ENCODE measurements at places on chromosomes 3 and 15. TPM values are rescaled to one million over a fixed set of nuclear protein-coding genes. Genes with fewer than 3 reads are reported as not detected.

- no peak for DNase-seq
- H3K4me3 ChIP-seq = no peak overlapping the region
- no peaks in the 10 kb centered on the region for H3K4me1 ChIP-seq
These were observed 77.4 kb downstream of the STAC start for GRCh38 chr3:36457667-36458066.

DNA sequence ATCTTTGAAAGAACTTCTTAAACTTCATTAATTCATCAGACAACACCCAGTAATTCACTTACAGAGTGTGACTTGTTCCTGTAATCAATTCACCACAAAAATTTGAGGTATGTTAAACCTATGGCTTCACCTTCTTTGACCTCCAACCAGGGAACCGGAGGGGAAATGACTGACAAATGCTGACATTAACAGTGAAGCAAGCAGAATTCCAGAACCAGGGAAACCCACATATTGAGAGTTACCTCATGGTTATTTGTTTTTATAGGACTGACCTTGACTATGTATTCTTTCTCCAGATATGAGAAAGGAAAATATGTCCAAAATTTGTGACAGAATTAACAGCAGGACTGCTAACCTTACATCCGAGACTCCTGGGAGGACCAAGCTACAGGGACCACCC, 2.7 kb downstream of the P3H2 start:
- peaks cover 38% of the 10 kb centered on the region for H3K4me1 ChIP-seq
- peaks cover 5% of the 10 kb centered on the region for H3K36me3 ChIP-seq
- peak overlapping the region; percentile 34 for H3K4me3 ChIP-seq
- no peak overlapping the region for H3K27ac ChIP-seq

GRCh38 chr3:170203457-170203856, 18.8 kb upstream of the PRKCI start:
- H3K36me3 ChIP-seq = no peaks in the 10 kb centered on the region
- H3K27me3 ChIP-seq = no peaks in the 10 kb centered on the region
- no peak for DNase-seq
- H3K27ac ChIP-seq = peak overlapping the region; percentile 65
- H3K4me3 ChIP-seq = no peak overlapping the region
- H3K4me1 ChIP-seq = peaks cover 15% of the 10 kb centered on the region

DNA sequence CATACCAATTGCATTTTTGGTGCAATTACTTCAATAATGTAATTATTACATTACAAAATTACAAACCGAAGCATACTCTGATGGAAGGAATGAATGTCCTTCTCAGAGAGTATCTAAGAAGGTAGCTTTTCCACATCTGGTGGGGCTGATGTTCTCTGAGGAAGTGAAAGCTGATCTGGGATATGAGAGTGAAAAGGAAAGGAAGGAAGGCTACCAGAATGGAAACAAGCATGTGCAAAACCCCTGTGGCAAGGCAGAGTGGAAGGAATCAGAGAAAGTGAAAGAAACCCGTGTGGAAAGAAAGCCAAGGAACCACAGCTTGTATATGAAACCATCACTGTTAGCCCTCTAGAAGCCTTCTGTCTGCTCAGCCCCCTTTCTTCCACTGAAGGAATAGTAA, 35.3 kb upstream of the GOLGA8A start:
- DNase-seq = no peak
- no peak overlapping the region for H3K4me3 ChIP-seq
- H3K27me3 ChIP-seq = peaks cover 47% of the 10 kb centered on the region

- DNase-seq = no peak
- H3K4me3 ChIP-seq = no peak overlapping the region
- H3K27ac ChIP-seq = no peak overlapping the region
- peaks cover 2% of the 10 kb centered on the region for H3K36me3 ChIP-seq
- no peaks in the 10 kb centered on the region for H3K4me1 ChIP-seq
- H3K27me3 ChIP-seq = no peaks in the 10 kb centered on the region
These were observed 207.7 kb downstream of the FAM43A start for GRCh38 chr3:194893121-194893987.

- no peak overlapping the region for H3K27ac ChIP-seq
- no peak overlapping the region for H3K4me3 ChIP-seq
- DNase-seq = no peak
- H3K36me3 ChIP-seq = peaks cover 53% of the 10 kb centered on the region
- H3K4me1 ChIP-seq = no peaks in the 10 kb centered on the region
- no peaks in the 10 kb centered on the region for H3K27me3 ChIP-seq
These were observed 40.1 kb downstream of the FAN1 start for GRCh38 chr15:30943654-30944335.

Gene STRIT1
- not detected for total RNA-seq

Gene ARMC8
- 50.6 TPM for total RNA-seq

Data from mesothelial cell of epicardium (in vitro differentiated cells).